Stimulated activated CD4-positive, alpha-beta T cell treated with anti-CD3 and anti-CD28 coated beads, Interleukin-12 subunit alpha, Interleukin-12 subunit beta, amount 100 ng/mL, for 4 hours (primary cell): ENCODE measurements at places on chromosomes 3 and 15.

DNA sequence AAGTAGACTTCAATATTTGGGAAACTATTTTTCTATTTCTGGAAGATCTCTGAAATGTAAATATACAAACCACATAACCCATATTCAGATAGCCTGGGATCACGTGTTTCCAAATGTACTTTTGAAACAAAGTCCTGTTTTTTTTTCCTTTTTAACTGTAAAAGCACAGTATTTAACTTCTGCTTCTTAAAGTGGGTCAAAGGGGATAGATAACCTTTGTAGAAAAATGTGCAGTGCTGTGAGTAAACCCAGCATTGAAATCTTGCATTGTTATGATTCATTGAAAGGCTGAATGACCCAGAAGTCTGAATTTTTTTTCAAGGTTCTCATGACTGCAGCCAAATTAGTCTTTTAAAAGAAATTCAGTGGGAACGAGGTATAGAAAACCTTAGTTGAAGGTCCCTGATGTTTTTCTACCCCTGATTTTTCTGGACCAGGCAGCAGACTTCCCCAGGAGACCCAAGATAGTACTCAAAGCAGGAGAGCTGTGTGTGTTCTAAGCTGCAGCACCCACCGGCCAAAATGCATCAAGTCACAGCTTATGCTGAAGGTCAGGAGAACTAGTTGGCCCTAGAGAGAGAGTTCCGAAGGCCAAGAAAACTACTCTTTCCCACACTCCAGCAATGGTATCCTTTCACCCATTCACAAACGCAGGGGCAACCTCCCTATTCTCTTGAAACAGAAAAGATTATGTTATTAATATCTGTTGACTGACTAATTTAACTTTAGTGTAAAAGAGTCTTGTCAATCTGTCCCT, 43.6 kb upstream of the APH1B start:
- no peak for DNase-seq

- no peak for DNase-seq
These were observed 121.3 kb upstream of the ZNF717 start for GRCh38 chr3:75906555-75907112.

DNA sequence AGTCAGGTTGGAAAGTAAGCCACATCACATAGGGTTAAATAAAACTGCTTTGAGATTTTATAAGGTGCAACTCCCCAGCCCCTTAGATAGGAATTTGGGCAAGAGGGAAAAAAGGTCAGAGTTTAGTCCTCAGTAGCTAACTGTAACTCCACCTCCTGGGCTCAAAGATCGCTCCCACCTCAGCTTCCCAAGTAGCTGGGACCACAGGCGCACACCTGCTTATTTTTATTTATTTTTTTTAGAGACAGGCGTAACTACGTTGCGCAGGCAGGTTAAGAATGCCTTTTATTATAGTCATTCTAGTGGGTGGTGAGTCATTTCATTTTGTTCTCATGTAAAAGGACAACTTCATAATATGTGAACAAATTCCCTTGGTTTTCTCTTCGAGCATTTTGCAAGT, 14.7 kb downstream of the TM2D3 start:
- no peak for DNase-seq

DNA sequence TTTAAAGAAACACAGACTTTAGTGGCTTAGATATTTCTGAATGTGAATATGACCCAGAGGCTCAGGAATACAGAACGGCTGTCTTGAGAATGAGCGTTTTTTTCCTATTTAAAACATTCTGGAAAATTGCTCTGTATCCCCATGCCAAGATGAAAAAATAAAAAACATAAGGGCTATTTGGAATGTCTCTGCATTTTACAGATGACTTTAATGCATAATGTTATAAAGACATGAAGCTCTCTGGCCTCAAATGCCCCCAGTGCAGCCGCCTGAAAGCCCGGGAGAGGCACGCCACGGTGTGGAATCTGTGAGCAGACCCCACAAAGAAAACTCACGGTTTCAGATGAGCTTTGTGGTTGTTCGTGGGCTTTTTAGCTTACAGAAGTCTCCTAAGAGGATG, 322.5 kb upstream of the ICE2 start:
- no peak for DNase-seq

GRCh38 chr3:64266065-64266931, 41.0 kb upstream of the PRICKLE2 start:
- DNase-seq: no peak

DNA sequence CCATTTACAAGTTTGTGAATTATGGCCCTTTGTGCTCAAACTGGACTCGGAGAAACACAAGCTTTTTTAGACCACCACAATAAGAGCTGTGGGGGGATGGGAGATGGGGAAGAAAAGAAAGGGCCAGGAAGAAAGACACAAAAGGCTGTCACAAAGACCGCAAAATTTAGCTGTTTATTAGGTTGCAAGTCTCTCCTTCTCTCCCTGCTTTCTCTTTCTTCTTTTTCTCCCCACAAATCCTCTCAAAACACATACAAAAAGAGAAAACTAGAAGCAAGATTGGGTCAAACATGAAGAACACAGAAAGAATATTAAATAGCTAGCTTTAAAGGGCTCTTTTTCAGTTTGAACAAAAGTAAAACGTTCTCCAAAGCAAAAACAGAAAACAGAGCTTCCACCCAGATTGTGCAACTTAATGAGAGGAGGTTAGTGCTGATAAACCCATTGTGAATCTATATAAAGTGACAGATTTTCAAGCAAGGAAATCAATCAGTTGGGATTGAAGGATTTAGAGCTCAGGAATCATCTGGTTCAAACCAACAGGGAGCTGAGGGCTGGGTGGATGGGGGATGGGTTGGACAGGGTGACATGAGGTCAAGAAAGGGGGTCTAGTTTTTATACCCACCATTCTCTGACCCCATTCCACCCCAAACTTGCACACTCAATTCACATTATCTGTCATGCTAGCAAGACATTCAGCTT, 87.3 kb downstream of the DHX30 start:
- no peak for DNase-seq

DNA sequence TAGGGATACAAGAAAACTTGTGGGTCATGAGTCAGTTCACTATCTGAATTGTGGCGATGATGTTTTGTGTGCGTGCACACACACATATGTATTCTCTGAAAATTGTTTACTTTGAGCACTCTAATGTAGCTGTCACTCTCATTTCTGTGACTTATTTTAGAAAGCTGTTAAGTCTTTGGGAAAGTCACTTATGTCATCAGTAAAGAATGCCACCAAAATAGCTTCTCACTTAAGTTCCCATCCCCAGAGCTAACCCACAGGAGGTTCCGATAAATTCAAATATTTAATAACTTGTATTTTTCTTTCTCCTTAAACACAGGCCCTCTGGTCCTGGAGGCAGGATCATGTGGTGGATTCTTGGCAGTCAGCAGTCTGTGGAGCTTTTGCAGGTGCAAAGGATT, 138.3 kb downstream of the LRIG1 start:
- DNase-seq: no peak

- no peak for DNase-seq
These were observed 200.8 kb upstream of the C2CD4B start for GRCh38 chr15:62365795-62366442.

DNA sequence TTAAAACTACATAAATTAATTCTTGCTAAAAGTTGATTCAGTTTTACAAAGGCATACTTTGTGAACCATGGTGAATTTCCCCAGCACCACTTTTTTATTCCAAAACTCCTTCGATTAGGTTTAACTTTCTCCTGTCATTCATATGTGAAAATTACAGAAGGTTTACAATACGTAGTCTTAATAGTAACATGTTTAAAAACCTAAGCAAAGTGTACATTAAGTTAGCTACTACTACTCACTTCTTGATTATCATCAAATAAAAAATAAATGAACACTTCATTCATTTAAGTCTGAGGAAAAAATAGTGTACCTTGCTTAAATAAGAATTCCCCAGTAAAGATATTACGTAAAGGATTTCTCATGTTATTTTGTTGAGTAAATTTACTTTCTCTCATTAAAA, 38.6 kb downstream of the DCUN1D1 start:
- DNase-seq: no peak

DNA sequence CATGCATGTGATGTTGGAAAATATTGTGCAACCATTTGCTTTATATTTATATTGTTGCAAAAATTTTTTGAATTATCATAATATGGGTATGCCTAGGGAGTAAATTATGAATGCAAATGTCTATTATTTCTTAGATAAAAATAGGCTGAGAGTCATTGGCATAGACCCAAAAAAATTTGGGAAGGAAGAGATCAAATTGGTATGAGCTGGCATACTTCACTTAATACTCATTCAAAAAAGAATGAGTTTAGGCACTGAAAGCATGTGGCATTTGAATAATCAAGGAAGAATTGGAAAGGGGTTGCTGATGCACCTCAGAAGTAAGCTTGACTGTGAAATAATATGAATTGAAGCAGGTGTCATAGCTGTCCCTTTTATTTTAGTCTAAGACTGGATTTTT, 764.0 kb upstream of the DPPA4 start:
- no peak for DNase-seq

DNA sequence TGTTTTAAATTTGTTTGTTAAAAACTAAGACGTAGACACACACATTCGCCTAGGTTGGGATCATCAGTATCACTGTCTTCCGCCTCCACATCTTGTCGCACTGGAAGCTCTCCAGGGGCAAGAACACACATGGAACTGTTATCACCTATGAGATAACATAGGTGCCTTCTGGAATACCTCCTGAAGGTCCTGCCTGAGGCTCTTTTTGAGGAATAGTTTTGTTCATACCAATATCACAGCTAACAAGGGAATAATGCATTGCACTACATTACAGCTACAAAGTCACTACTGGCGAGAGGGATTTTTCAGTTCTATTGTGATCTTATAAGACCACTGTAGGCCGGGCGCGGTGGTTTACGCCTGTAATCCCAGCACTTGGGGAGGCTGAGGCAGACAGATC, 29.9 kb downstream of the ZWILCH start:
- no peak for DNase-seq

DNA sequence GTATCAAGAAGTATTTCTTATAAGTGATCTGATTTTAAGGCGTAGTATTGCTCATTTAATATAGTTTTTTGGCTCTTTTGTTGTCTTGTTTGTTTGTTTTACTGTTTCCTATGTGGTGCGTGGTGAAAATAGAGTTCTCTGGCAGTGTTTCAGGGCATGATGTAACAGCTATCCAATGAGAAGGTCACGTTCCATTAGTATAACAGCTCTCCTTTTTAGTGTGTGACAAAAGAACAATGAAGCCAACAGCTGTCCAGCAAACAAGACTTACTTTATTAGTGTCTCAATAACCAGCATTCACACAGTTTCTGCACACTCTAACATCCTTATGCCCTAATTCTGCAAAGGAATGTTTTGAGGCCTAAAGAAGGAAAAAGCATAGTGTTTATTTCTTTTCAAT, 127.9 kb downstream of the SLC25A26 start:
- no peak for DNase-seq

GRCh38 chr15:100394736-100395440, 53.1 kb upstream of the ADAMTS17 start:
- no peak for DNase-seq

GRCh38 chr3:148643389-148643840, 54.3 kb upstream of the AGTR1 start:
- DNase-seq: no peak

DNA sequence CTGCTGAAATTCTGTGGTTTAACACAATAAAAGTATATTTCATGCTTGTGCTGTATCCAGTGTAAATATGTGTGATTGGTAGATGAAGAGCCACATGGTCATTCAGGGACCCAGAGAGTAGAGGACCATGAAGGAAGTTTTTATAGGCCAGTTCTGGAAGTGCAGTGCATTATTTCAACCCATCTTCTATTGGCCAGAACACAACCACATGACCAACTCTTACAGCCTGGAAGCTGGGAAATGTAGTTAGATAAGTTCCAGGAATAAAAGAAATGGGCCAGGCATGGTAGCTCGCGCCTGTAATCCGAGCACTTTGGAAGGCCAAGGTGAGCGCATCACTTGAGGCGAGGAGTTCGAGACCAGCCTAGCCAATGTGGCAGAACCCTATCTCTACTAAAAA, 21.4 kb upstream of the PRTG start:
- DNase-seq: no peak

DNA sequence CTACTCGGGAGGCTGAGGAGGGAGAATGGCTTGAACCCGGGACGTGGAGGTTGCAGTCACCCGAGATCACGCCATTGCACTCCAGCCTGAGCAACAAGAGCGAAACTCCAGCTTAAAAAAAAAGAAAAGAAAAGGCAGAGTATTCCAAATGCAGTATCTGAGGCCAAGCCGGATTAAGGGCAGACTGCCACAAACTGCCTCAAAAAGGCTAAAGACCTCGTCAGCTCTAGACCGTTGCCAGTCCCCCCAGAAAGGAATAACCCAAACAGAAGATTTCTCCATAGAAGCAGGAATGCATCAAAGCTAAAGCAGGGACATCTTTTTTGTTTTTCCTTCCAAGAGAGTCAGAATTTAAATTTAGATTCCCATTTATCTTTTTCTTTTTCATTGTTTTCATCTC, 72.9 kb downstream of the TM4SF4 start:
- DNase-seq: no peak

DNA sequence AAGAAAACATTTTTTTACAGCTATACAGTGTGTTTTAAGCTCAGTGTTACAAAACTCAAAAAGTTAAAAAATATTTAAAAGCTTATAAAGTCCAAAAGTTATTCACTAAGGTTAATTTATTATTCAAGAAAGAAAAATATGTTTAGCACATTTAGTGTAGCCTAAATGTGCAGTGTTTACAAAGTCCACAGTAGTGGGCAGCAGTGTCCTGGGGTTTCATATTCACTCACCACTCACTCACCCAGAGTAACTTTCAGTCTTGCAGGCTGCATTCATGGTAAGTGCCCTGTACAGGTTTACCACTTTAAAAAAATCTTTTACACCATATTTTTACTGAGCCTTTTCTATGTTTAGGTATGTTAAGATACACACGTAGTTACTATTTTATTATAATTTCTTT, 300.2 kb upstream of the TRIM42 start:
- DNase-seq: no peak

- no peak for DNase-seq
These were observed 42.2 kb upstream of the NR2E3 start for GRCh38 chr15:71768184-71768583.
